ENCODE measurements at places on chromosomes 4 and X. TPM values are rescaled to one million over a fixed set of nuclear protein-coding genes. Genes with fewer than 3 reads are reported as not detected.

DNA sequence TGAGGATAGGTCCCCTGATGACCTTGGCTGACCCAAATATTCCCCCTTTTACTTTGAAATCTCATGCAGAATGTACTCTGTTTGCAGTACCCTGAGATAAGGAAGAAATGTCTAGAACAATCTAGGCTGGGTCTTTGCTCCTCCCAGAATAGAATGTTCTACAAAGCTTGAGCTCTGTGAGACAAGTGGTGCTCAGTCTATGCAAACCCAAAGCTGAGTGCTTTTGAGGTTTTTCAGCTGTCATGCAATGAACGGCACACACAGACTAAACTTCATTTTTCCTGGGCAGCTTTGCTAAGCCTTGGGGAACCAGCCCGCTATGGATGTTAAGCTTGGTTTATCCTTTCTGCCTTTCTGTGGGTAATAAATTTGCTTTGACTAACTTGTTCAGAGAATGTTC is 513.6 kb downstream of the FAT4 start:
- DNase-seq: no peak

DNA sequence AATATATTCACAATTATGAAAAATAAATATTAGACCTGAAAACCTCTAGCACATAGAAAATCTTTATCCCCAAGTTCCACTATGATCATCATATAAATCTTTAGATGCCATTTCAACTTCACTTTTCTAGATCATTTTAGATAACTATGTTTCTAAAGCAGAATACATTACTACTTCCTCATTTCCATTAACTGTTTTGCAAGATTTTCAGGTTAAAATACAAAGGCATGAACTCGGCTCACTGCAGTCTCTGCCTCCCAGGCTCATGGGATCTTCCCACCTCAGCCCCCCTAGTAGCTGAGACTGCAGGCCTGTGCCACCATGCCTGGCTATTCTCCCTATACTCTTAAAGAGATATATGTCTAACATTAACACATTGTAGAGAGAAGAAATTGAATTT is 1365.9 kb upstream of the AGA start:
- no peak for DNase-seq

- DNase-seq: no peak
Measured at GRCh38 chrX:40152741-40153344, 55.1 kb upstream of the BCOR start.

DNA sequence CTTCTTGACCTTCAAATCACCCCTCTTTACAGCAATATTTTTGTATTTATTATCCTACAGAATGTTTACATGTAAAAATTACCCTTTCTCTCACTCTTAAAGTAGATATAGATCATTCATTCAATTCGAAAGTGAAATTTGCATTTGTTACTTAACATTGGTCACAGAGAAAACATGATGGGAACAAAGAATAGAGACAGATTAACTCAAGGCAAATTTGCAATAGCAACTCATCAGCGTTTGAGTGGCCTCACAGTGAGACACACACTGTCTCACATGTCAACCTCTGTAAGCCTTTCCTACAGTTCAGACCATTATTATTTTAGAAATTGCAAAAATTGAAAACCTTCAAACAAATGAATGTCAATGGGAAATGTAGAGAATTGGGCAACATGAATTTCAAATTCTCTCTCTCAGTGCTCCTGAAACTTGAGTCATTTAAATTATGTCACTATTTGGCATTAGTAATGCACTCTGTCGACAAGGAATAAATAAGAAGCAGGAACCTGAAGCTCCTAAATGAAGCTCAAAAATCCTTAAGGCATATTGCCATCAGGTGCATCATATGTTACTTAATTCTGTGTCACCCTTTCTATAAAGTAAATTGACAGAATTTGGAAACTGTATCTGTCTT is 148.3 kb upstream of the ANXA10 start:
- no peak for DNase-seq

DNA sequence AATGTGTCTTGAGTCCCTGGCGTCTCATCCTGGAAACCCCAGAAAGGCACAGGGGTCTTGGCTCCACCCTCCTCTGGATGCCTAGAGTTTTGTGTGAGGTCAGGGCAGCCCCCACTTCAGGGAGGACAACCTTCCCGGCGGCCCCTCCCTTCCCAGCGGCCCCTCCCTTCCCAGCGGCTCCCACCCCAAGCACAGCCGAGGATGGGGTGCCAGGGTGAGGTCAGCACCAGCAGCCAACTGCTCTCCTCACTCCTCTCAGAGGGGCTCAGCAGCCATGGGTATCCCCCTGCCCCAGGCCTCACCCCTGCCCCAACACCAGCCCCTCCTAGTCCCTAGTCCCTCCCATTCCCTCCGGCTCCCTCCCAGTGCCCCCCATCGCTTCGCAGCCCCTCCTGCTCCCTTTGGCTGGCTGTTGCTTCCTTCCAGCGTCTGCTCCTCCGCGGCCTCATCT is 17.4 kb downstream of the DGKQ start:
- DNase-seq: no peak

DNA sequence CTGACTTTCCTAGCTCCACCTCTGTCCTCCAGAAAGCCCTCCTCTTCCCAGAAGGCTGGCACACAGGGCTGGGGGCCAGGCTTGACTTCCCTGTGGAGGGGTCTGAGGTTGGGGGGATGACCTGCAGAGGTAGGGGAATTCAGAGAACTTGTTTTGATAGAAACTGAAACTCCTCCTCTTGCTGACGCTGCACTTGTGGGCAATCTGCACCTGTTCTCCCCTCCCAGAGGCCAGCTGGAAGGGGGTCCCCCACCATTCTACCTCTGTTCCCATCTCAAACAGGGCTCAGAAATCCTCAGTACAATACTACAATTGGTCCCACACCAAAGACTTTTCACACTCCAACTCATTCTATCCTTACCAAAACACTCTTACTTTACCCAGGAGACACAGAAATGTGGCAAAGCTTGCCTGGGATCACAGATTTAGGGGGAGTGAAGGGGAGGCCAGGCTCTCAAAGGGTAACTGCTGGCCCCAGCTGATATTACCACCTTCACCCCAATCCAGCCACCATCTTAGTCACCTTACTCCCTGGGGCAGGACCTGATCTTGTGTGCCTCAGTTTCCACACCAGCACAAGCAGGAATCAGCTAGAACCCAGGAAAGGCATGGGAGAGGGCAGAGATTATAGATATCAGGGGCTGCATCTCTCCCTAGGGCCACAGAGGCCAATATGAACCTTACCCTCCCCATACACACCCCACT is 18.5 kb downstream of the OTUD5 start:
- DNase-seq: no peak

DNA sequence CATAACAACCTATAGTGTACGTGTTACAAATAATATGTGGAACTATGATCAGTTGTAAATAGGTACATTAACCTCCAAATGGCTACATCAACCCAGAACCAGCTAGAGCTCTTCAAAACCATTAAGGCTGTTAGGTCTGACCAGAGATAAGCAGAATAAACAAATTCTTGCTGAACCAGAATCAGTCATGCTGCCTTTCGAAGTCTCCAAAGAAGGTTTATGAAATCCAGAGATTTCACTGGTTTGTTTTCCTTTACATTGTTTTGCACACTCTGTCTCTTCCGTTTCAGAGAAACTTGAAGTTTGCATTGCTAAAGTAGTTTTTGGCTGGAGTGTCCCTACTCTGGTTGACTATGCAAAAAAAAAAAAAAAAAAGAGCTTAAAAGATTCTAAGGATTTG is 177.3 kb upstream of the SLIT2 start:
- DNase-seq: no peak

DNA sequence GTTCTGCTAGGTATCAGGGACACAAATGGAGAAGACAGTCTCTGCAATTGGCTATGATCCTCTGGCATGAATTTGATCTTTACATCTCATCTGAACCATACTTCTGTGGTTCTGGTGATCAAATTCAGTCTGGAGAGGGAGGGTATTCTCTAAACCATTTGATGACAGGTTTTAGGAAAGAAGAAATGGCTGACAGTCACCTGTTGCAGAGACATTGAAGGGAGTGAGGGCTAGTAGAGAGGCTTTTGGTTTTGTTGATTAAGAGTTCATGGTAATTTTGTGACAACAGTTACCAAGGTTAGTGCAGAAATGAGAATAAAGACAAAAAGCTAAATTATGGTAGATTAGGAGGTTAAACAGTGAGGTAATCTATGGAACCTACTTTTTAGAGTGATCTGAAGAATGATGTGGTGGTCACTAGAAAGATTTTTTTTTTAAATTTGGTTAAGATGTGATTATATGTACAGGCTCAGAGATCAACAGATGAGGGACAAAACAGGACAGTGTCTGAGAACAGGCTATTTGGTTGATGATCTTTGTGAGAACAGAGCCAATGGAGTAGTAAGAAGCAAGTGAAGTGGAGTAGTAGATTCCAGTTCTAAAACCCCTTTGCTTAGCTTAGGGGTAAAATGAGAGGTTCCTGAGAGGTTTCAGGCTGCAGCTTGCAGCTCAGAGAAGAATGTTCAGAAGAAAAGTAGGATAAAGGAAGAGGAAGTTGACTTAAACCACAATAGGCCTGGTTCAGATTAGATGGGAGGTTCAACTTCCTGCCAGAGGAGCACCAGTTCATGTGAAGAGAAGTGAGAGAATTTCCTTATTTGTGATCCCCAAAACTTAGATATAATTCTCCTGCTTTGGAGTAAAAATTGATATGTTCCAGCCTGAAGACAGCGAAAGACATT is 34.7 kb downstream of the VSIG4 start:
- no peak for DNase-seq

GRCh38 chr4:144611850-144612249 is 34.1 kb upstream of the HHIP start:
- DNase-seq: no peak

- no peak for DNase-seq
Measured at GRCh38 chr4:137116144-137116543, 416.1 kb downstream of the PCDH18 start.

- DNase-seq: no peak
Measured at GRCh38 chr4:158667651-158668198, 4.0 kb downstream of the C4orf46 start.

DNA sequence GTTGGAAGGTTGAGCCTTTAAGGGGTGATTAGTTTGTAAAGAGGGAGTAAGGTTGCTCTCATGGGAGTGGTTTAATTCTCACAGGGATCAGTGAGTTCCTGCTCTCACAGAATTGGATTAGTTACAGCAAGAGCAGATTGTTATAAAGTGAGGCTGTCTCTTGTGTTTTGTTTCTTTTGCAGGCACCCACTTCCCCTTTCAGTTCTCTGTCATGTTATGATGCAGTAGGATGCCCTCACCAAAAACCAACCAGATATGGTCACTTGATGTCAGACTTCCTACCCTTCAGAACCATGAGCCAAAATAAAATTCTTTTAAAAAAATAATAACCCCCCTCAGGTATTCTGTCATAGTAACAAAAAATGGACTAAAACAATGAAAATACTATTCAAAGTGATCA is 19.9 kb upstream of the IGSF1 start:
- no peak for DNase-seq

FRG2 gene
- not detected for total RNA-seq

GRCh38 chr4:14700544-14700943 is 301.7 kb upstream of the CPEB2 start:
- no peak for DNase-seq

SOWAHD gene
- 0.29 TPM for total RNA-seq

PIM2 gene
- total RNA-seq: 7.4 TPM

IL9R gene
- total RNA-seq: not detected

- DNase-seq: no peak
Measured at GRCh38 chr4:84028340-84028739, 470.8 kb downstream of the NKX6-1 start.

GRCh38 chr4:24260923-24261564 is 323.3 kb downstream of the DHX15 start:
- no peak for DNase-seq

DNA sequence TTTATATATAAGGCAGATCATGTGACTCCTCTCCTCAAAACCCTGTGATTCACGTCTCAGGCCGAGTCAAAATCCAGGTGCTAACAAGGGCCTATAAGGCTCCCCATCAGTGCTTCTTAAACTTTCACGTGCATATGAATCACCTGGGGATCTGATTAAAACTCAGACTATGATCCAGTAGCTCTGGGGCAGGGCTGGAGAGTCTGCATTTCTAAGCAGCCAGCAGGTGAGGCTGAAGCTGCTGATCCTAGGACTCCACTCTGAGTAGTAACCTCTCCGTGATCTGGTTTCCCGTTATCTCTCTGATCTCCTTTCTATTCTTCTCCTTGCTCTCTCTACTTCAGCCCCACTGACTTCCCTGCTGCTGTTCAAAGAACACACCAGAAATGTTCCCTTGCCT is 252.4 kb upstream of the RPS6KA3 start:
- DNase-seq: no peak

GRCh38 chr4:145891958-145892357 is 46.7 kb downstream of the ZNF827 start:
- DNase-seq: no peak

- no peak for DNase-seq
Measured at GRCh38 chrX:113260474-113260873, 419.8 kb upstream of the AMOT start.

GRCh38 chr4:30866907-30867306 is 146.7 kb downstream of the PCDH7 start:
- DNase-seq: no peak

- no peak for DNase-seq
Measured at GRCh38 chrX:133698298-133698697, 283.0 kb upstream of the GPC4 start.

DNA sequence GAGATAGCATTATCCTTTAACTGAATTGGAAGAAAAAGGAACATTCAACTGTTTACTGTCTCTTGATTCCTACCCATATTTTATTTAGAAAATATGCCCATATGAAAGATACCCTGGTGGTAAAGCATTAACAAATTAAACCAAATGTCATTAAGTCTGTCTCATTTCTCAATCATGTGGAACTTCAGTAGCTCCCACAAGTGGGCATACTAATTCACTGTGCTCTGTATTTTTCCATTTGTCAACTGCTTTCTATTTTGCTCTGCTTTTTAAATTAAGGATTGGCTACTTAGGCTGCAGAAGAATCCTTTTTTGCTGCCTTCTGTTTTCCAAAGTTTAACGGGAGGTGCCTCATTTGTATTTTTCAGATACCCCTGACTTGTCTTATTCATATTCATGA is 77.2 kb downstream of the DDIT4L start:
- no peak for DNase-seq

- no peak for DNase-seq
Measured at GRCh38 chrX:49212209-49212608, 12.2 kb upstream of the SYP start.

DNA sequence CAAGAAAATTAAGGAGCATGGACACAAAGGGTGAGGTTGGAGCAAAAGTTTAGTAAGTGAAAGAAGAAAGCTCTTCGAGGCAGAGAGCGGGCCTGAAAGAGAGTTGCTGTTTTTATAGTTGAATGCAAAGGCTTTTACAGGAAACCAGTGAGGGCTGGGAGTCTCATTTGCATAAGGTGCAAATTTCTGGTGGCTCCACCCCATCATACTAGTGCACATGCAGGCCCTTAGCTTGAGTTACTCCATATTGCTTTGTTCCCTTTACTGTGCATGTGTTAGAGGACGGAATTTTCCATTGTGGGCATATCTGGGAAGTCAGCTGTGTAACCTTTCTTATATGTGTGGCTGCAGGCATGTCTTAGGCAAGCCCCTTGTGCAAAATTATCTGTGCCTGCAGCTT is 48.0 kb downstream of the CPE start:
- no peak for DNase-seq

Measured in HFFc6 (cell line).